ENCODE measurements at places on chromosomes 2 and 18.

GRCh38 chr2:77387324-77387723 is 134.9 kb downstream of the LRRTM4 start:
- DNase-seq, result no peak

- no peak for DNase-seq
Measured at GRCh38 chr18:31684279-31685096, at the start of gene B4GALT6. Gene B4GALT6 (minus strand): TSS chr18:31684581. CDS start chr18:31684426, 155 bp downstream.

DNA sequence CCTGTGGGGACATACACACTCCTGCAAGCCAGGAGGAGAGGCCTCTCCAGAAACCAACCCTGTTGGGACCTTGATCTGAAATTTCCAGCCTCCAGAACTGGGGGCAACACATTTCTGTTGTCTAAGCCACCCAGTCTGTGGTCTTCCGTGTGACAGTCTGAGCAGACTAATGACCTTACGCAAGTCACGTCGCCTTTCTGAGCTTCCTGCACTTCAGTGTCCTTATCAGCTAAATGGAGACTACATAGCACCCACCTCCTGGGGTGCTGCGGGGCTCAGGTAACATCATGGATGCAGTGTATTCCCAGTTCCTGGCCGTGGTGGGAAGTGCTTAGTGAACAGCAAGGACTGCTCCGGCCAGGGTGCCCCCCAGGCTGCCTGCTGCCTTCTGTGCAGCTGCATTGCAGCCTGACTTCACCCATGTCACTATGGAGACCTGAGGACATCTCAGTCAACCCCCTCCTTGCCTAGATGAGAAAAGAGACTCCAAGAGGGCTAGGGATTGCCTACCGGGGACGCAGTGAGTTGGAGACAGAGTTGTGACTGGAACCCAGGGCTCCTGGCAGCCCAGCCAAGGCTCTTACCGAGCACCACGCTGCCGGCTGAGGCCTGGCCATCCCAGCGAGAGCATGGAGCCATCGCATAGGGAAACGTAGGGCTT is 61.2 kb upstream of the FZD5 start:
- no peak for DNase-seq

DNA sequence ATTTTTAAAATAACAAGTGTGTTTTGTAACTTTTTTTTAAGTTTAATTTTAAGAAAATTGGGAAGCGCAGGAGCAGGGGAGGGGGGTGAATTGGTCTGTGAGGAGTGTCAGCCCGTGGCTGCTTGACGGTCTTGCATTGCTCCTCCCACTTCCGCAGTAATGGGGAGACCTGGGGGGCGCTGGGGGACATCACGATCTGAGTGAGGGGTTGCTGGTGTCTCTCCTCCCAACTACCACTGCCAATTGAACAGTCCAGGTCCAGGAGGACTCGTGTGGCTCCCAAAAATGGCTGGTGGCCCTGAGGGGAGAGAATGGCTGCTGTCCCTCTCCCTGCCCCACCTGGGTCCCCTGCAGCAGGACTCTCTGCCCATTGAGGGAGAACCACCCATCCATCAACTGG is 57.4 kb upstream of the SMAD7 start:
- no peak for DNase-seq

DNA sequence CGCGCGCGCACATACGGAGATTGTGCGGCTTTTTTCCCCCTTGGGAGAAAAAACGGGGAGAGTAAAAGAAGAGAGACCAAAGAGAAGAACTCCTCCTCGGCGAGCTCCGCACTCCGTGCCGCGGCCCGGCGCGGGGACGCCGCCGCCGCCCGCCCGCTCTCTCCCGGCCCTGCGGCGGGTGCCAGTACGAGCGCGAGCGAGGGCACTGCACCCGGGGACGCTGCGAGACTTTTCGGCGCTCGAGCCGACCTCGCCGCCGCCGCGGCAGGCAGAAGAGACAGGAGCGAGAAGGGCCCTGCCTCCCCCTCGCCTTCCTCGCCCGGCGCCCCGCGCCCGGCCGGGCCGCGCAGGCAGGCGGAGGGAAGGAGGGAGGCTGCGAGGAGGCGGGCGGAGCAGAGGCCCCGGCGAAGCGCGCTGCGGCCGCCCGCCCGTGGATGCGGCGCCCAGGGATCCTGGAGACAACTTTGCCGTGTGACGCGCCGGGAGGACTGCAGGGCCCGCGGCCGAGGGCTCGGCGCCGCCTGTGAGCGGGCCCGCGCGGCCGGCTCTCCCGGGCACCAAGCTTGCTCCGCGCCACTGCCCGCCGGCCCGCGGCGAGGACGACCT is 857 bp upstream of the INHBB start:
- no peak for DNase-seq

DNA sequence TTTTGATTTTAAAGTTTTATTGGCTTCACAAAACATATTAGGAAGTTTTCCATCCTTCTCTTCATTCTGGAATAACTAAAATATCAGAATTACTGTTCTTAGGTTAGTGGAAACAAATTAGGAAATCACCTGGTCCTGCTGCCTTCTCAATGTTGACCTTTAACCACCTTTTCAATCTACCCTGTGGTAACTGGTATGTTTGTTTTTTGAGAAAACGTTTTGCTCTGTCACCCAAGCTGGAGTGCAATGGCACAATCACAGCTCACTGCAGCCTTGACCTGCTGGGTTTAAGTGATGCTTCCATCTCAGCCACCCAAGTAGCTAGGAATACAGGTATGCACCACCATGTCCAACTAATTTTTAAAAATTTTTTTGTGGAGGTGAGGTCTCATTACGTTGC is 28.4 kb downstream of the ACYP2 start:
- DNase-seq, result no peak

GRCh38 chr18:35460736-35461161 is 37.0 kb downstream of the INO80C start:
- no peak for DNase-seq

- DNase-seq, result no peak
Measured at GRCh38 chr2:96265349-96265839, 403 bp downstream of the TMEM127 start.

DNA sequence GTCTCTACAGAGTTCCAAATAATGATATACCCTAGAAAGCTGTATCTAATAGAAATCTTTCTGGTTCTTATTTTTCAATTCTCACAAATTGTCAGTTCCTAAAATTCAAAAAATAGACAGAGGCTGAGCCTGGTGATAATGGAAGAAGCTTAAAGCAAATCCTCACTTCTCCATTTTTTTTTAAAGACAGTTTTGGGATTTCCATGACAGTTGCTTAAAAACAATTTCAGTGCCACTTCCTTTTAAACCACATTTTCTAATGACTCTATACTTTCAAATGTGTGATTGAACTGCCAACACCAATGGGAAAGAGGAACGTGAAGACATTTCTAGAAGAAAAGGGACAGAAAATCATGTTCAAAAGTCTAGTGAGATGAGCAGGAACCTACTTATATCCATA is 4.0 kb downstream of the GKN2 start:
- no peak for DNase-seq

GRCh38 chr2:135607561-135607960 is 76.3 kb downstream of the R3HDM1 start:
- DNase-seq, result no peak

DNA sequence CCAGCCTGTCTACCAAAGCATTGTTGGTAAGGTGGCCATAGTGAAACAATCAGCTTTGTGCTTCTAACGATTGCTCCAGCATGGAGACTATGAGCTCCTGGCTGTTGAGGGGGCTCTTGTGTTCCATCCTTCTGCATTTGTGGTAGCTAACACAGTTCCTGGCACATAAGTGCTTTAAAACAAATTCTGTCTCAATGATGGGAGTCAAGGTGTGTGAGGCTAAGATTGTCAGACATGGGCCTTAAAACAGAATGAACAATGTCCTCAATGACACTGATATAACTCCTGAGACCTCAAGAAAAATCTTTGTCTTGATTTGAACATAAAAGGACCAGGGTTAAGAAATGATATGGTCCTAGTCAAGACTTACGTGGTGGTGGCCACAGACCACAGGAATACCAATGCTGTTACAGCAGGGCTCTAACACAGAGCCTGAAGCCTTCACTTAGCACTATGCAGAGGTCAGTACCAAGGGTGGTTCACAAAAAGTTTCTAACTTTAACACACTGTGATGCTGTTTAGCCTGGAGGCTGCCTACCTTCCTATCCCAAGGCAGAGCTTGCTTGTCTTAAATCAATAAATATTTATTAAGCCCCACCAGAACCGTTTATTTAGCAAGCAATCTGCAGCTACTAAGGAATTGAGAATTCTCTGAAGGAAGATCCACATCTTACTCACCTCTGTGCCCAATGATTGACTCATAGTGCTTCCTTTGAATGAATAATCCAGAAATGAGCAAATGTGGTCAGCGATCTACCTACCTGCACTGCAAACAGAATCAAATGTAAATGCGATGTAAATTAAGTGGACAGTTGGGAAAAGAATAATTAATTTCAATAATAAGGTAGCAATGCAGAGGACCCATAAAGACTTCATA is 35.1 kb downstream of the EVA1A start:
- DNase-seq, result no peak

DNA sequence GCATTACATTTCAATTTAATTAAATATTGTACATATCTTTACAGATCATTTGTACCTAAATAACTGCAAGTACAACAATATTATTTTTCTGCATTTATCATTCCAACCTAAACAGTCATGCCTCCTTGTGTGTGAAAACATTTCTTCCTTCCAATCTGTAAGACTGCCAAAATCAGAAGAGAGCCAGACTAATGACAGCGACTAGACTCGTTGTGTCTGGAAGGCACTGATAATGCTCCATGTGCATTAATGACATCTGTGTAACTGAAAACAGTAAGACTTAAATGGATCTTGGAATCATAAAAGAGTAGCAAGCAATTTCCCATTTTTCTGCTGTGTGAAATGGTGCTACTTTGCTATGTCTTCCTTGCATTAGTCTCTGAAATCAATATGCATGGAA is 278.0 kb upstream of the DSEL start:
- no peak for DNase-seq

DNA sequence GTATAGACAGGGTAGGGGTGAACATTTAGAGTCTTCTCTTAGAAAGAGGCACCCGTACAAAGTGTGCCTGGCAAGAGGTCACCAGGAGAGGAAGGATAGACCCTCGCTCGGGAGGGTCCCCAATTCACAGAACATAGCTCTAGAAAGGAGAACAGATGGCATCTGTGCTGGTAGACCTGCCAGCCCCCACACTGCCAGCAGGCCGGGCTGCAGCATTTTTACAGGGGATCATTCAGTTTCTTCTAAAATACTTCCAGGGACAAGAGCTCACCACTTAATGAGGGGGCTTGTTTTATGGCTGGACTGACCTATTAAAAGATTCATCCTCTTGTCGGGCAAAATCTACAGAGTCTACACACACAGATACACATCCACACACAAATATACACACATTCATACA is 149.9 kb downstream of the SEPTIN10 start:
- DNase-seq, result no peak

DNA sequence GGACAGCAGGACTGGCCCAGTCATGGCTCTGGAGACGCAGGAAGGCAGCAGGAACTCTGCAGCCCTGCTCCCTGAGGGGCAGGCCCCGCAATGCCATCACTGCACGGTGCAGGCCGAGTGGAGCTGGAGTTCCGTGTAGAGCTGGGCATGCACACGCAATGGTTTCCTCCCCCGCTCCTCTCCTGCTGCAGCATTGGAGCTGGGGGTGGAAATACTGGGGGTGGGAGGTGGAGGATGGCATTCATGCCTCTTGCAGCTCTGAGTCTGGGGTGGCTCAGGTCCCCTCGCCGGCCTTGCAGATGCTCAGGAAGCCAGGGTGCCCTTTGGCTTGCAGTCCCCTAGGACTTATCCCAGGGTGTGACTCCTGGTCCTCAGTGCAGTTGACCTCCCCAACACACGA is 78.3 kb upstream of the ASB18 start:
- DNase-seq, result no peak

GRCh38 chr2:188089901-188090300 is 201.8 kb upstream of the GULP1 start:
- no peak for DNase-seq

- no peak for DNase-seq
Measured at GRCh38 chr2:182818925-182819324, 47.5 kb downstream of the FRZB start.

DNA sequence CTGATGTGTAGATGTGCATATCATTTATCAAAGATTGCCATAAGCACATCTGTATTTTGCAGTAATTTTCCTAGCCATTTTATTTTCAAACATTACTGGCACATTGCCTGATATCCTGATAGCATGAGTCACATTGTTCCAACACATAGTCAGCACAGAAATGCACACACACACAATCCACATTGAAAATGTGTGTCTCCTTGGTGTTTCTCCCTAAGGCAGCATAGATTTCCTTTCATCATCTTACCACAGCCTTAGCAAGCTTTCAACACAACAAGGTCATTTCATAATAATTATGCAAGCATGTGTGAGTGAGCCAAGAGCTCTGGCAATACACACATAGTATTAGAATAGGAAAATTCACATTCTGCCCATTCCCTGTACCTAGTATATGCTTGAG is 245.4 kb upstream of the MEIS1 start:
- no peak for DNase-seq

GRCh38 chr2:117702098-117702497 is 112.4 kb upstream of the DDX18 start:
- DNase-seq, result no peak

GRCh38 chr2:26887151-26887550 is 39.2 kb downstream of the DPYSL5 start:
- no peak for DNase-seq

GRCh38 chr2:118845522-118846441 is 1.7 kb downstream of the EN1 start:
- DNase-seq, result no peak

DNA sequence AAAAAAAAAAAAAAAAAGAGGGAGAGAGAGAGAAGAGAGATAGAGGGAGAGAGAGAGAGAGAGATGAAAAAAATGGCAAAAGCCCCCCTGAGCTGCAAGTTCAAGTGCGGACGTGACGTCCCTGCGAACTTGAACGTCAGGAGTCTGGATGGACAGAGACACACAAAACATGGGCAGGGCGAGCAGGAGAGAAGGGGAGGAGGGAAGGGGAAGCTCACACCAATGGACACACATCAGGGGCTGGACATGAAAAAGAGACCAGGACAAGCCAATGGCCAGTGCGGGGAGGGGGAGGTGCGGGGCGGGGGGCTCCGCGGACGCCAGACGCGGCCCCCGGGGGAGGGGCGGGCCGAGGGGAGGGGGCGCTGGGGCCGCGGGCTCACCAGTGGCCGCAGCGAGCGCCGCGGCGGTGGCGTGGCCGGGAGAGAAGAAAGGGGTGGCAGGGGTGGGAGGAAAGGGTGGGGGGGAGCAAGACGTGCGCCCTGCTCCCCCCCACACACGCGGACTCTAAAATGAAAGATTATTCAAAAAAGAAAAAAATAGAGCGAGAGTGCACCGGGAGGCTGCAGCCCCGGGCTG is at the start of gene BCL11A:
BCL11A (minus strand) TSS at position 160 of the 579 bp plus-strand sequence. CDS start 384 bp downstream, outside the sequence.
- DNase-seq, result no peak

DNA sequence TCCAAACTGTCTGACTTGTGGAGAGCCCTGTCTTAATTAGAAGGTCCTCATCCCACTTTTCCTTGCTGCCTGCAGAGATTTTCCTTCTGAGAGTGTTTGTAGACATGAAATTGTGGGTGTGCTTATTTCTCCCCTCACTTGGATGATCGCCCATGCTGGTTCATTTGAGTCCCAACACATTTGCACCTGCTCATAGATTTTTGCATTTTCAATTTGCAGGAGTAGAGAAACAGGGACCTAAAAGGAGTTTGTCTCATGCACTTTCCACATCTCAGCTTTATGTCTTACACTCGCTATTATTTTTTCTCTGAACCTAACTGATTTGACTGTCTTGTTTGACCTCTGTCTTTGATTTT is 33.2 kb upstream of the FHL2 start:
- DNase-seq, result no peak

- DNase-seq, result no peak
Measured at GRCh38 chr2:191696966-191697365, 19.0 kb downstream of the NABP1 start.
